ENCODE measurements at places on chromosomes 3 and 15.

DNA sequence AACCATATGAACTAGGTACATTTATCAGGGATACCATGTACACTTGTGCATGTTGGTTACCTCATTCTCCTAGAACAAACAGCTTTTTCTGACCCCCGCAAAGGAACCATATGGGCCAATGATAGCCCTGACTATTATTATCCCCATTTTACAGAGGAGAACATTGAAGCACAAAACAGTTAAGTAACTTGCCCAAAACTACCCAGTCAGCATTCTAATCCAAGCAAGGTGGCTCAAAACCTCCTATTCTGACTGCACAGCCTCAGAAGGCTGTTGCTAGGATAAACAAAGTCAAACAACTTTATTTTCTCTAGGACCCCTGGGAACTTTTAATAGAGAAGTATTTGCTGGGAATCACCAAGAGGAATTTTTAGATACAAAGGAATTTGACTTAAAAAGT is 36.7 kb downstream of the CFAP44 start:
- no peak for DNase-seq

GRCh38 chr15:99729920-99730319 is 3.3 kb downstream of the LYSMD4 start:
- DNase-seq: peak; percentile 68

GRCh38 chr3:16697443-16698147 is 92.4 kb upstream of the DAZL start:
- DNase-seq: no peak

DNA sequence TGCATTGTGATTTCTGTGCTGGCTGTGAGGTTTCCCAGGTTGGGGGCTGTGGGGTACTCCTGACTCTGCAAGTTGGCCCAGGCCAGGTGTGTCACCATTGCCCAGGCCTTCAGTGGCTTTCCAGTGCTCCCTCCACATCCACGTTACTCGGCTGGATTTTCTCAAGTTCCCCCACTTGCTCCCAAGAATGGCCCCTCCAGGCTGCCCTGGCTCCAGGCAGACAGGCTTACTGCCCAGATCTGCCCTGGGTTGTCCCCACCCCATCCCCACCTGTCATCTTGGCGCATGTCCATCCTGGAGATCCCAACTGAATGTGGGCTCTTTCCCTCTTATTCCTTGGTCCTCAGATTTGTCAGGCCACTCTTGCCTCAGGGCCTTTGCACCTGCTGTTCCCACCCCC is 3.6 kb downstream of the APBA2 start:
- DNase-seq: no peak

DNA sequence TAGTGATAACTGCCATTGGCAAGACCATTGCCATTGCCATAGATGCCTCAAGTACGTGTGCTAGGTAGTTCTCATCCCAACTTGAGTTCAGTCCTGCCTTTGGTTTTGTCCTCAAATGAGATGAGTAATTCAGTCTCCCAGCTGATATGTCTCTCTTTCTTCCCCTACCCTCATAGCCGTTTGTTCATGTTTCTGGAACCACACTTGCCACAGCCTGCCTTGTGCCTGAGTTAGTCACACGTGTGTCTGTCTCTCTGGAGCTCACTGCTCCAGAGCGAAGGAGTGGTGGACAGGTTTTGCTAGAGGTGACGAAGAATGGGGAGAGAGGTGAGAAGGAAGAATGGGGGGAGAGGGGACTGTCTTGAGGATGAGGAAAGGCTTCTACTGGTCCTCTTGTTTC is 88.0 kb upstream of the IGF1R start:
- no peak for DNase-seq

GRCh38 chr3:79729096-79729495 is 38.7 kb downstream of the ROBO1 start:
- DNase-seq: peak; percentile 65

DNA sequence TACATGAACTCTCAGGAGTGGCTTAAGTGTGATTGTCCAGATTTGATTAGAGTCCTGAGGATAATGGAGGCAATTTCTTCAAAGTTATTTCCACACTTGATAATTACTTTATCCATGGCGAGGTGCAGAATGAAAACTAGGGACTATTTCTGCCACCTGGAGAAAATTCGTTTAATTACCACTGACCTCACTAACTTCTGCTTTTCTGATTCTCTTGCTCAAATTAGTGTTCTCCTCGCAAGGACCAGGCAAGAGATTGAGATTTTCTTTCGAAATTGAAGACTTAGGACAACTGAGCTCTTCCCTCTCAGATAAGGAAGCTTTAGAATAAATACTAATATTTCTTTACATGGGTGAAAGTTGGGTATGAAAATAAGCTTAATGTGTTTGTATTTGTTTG is 135.2 kb downstream of the RYR3 start:
- DNase-seq: no peak

DNA sequence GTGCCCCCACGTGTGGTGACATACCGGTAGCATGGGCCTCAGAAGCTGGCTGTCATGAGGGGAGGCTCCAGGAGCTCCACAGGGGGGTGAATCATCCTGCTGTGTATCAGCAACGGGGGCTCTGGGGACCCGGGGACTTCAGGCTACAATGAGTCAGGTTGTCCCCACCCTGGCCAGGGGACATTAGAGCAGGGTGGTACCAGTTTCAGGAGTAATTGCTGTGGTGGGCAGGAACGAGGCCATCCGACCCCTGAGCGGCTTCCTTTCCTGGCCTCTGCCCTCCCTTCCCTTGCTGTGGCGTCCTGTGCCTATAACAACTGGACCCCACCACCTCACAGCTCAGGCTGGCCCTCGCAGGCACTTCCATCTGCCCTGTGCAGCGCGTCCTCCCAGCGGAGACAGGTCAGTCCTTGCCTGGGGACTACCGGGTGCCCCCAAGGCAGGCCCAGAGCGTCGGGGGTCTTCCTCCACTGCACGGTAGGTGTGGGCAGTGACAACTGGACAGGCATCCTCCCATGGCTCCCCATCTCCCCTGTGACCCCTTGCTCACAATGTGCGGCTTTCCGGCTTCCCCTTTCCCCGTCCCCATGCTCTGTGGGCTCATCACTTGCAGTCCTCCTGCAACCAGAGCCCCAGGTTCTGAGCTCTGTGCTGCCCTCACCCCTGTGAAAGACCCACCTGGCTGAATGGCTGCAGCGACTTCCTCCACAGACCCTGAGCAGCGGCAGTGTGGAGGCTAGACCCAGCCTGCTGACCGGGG is 57.0 kb downstream of the KLF15 start:
- no peak for DNase-seq

- DNase-seq: peak; percentile 72
Observed at GRCh38 chr15:74200871-74201419, 1.6 kb downstream of the STRA6 start.

DNA sequence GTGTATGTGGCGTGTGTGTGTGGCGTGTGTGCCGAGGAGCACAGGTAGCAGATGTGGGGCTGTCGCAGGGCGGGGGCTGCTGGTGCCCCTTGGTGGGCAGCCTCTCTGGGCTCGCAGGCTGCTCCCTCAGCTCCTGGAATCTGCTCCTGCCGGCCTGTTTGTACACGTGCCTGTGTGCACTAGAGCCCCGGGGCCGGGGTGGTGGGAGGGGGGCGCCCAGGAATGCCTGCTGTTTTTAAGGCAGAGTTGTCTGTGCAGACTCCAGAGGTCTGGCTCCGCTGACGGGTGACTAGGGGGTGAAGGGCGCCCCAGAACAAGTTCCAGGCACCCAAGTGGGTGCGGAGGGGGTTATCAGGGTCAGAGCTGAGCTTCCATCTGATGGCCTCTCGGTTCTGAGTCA is 112.2 kb downstream of the FBLN2 start:
- DNase-seq: no peak

DNA sequence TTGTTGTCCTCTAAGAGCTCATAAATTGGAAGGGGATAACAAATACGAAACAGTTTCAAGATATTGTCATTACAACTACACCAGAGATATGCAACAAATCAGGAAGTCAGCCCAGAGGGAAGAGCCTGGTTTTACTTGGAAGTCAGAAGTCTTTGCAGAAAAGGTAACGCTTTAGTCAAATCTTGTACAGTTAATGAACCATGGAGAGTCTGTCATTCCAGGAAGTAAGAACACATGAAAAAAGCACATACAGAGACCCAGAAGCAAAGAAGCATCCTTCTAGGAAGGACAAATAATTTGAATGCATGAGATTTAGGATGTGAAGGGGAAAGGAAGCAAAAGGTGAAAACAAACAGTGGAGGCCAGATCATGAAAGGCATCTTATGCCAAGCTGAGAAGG is 19.6 kb downstream of the DYNC1LI1 start:
- DNase-seq: no peak

- DNase-seq: no peak
Observed at GRCh38 chr3:197983076-197983475, 23.1 kb downstream of the LMLN start.

DNA sequence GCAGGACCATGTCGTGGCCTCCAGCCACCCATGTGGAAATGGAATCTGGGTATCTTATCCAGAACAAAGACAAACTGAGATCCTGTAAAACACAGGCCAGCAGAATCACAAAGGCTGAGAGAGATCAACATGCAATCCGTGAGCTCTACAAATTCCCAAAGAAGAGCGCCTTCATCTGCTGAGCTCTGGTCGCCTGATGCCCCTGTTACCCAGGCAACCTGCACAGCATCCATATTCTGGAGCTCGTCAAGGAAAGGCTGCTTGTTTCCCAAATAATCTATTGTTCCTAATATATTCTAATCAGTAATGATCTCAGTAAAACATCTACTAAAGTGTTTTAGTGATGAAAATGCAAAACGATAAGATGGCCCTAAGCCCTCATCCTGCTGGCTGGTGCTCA is 133.6 kb downstream of the OCA2 start:
- DNase-seq: no peak

GRCh38 chr3:169760479-169760878 is 4.4 kb downstream of the TERC start:
- DNase-seq: no peak

- no peak for DNase-seq
Observed at GRCh38 chr15:26771168-26771567, 1.7 kb downstream of the GABRB3 start.

- DNase-seq: no peak
Observed at GRCh38 chr3:33729993-33730392, 11.9 kb upstream of the CLASP2 start.

GRCh38 chr15:72180761-72181324 is 16.7 kb downstream of the GRAMD2A start:
- no peak for DNase-seq

Data from femur (tissue), 1 donor.